Activated CD4-positive, alpha-beta T cell treated with anti-CD3 and anti-CD28 coated beads for 1 hour (primary cell): ENCODE measurements at places on chromosomes 11 and 22.

DNA sequence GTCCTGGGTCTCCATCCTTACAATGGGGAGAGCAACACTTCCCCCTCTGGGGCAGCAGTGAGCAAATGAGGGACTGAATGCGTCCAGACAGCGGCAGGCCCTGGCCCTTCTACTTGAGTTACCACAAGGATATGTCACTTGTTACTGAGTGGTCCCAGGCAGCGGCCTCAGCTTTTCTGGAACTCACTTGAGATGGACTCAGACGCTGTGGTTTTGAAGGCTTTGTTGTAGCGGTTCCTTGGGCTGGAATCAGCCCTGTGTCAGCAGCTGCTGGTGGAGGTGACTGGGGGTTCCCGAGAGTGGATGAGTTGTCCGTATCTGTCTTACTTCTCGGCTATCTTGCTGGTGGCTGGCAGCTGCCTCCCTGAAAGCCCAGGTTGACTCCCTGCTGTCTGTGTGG is 77.0 kb downstream of the MICAL2 start:
- DNase-seq, result no peak

GRCh38 chr11:94830722-94831510 is 62.8 kb downstream of the AMOTL1 start:
- no peak for DNase-seq

DNA sequence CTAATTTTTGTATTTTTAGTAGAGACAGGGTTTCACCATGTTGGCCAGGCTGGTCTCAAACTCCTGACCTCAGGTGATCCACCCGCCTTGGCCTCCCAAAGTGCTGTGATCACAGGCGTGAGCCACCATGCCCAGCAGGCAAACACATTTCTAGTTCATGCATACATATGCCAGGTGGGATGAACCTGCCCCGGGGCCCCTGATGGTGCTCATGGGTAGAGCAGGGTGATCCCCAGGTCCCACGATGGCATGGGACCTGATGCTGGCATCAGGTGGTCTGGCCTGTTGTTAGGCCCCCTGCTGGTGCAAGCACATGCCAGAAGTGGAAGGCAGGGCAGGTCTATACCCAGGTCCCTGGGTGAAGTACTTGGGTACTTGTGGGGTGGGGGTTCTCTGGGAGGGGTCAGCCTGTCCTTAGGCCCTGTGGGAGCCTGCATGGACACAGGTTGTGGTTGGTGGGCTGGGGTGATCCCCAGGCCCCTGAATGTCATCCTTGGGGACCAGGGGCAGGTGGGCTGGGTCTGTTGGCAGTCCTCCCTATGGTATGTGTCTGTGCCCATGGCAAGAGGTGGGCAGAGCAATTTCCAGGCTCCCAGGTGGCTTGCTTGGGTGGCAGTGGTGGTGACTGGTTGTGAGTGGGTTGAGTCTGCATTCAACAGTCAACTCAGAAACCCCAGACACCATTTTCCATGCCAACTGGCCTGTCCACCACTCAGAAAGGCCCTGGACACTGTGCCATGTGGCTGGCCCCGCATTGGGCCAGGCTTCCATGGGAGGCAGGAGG is 9.6 kb upstream of the RGL4 start:
- no peak for DNase-seq

DNA sequence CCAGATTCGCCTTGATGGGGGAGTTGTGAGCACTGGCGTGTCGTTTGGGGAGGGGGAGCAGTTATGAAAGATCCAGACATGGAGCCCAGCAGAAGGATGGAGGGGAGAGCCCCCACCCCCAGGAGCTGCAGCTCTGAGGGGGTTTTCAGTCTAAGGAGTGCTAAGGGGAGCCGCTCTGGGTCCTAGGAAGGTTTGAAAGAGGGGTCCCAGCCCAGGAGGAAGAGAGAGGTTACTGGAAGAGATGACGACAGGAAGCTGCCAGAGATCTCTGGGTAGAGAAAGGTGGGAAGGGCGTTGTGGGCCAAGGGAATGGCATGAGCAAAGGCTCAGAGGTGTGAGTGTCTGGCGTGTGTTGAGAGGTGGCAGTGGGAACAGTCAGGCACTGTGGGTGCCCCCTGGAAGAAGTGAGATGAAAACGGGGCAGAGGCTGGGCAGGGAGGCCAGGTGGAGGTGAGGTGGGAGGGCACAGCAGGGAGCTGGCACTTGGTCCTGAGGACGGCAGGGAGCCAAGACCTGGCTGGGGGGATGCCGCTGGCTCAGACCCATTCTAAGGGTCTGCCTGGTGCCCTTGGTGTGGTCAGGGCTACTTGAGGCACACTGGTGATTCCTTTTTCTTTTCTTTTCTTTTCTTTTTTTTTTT is 1.8 kb downstream of the MGAT3 start:
- no peak for DNase-seq

DNA sequence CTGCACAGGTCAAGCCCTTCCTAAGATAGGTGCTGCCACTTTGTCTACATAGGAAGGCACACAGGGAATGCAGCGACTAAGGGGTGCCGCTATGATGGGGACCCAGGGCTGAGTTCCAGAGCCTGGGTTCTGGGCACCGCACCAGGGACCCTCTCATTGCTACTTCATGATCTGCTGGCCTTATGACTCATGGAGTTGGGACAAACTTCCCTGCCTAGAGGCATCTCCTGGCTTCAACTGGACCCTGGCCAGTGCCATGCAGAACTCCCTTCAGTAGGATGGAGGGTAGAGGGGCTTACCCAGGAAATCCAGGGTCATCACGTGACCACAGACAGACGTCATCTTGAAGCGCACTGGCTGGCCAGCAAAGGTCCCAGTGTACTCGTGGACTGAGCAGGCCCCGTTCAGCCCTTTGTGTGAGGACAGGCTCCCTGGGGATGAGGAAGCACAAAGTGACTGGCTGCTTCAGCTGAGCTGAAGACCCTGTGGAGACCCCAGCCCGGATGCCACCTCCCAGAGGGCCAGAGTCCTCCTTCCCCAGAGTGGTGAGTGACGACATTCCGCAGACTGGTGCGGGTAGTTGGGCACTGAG is 8.4 kb downstream of the TOP3B start:
- DNase-seq, result no peak
